Esophagus squamous epithelium (tissue), 5 donors: ENCODE measurements at places on chromosomes 6 and 20.

DNA sequence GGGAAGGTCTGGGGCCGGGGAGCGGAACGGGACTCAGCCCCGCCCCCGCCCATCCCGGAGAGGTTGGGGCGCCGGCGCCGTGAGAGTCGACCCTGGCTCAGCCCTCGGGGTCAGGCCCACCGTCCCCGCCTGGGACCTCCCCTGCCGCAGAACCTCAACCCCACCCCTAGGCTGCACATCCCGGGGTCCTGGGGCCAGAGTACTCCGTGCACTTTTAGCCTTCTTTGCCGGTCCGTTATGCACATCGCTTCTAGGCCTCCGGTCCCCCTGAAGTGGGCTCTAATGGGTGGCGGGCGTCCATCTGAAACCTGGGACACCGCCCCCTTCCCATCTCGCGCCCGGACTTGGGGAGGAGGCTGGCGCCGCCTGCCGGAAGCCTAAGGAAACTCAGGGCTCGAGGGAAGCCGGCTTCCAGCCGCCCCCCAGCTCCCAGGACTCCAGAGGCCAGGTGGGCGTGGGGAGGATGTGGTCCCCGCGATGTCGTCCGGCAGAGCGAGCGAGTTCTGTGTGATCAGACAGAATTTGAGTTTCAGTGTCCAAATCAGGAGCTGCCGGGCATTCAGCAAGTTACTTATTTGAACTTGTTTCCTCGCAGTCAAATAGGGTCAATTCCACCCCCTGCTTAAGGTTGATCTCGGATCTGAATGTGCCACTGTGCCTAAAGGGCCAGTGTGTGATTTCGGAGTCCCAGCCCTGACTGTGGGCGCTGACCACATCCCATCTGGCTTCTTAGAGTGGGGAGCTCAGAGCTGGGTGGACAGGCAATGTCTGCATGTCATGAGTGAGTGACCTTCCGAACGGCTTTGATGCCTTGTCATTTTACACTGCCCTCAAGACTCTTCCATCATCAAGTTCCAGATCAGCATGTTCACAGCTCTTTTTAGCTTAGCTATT, 47.6 kb downstream of the CPXM1 start:
- H3K4me3 ChIP-seq, result peak overlapping the region; percentile 72
- H3K27me3 ChIP-seq, result no peaks in the 10 kb centered on the region
- H3K36me3 ChIP-seq, result no peaks in the 10 kb centered on the region
- no peak for DNase-seq
- H3K27ac ChIP-seq, result peak overlapping the region; percentile 75

GRCh38 chr6:16420337-16420714, 181.9 kb downstream of the GMPR start:
- no peaks in the 10 kb centered on the region for H3K36me3 ChIP-seq
- DNase-seq, result no peak
- H3K4me3 ChIP-seq, result no peak overlapping the region
- peaks cover 67% of the 10 kb centered on the region for H3K4me1 ChIP-seq
- H3K27me3 ChIP-seq, result no peaks in the 10 kb centered on the region
- H3K27ac ChIP-seq, result peak overlapping the region; percentile 54

- no peak for DNase-seq
- no peaks in the 10 kb centered on the region for H3K4me1 ChIP-seq
- H3K4me3 ChIP-seq, result no peak overlapping the region
- no peaks in the 10 kb centered on the region for H3K27me3 ChIP-seq
Observed at GRCh38 chr6:166906376-166907044, 49.8 kb downstream of the RNASET2 start.

GRCh38 chr6:23357185-23357766, 768.7 kb upstream of the NRSN1 start:
- H3K4me1 ChIP-seq, result no peaks in the 10 kb centered on the region
- no peak overlapping the region for H3K4me3 ChIP-seq
- no peaks in the 10 kb centered on the region for H3K36me3 ChIP-seq
- H3K27ac ChIP-seq, result no peak overlapping the region
- H3K27me3 ChIP-seq, result no peaks in the 10 kb centered on the region
- no peak for DNase-seq

DNA sequence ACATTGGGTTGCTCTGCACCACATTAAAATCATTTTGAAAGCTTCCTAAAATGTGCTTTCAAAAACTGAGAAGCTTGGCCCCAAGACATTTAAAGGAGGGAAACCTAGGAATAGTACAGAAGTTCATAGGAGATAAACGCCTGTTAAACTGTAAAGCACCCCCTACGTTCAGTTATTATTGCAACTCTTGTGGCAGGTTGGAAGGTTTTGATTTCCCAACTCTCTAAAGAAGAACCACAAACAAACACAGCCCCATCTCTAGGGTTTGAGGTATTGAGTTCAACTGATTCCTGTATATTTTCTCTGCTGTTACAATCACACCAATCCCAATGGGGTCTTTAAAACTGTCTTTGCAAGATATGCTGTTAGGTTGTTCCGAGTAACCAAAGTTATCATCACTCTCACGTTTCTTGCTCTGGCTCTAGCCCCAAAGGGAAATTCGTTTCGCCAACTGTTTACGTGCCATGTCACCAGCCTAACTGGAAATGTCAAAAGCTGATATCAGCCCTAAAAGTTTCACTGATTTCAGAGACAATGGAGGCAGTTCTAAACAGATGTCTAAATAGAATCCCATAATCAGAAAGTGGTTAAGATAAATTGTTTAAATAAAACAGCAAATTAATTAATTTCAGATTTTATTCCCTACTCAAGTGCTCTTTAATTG, 12.1 kb downstream of the TFAP2A start:
- H3K4me1 ChIP-seq, result peaks cover 87% of the 10 kb centered on the region
- no peaks in the 10 kb centered on the region for H3K36me3 ChIP-seq
- peak overlapping the region; percentile 89 for H3K27ac ChIP-seq
- H3K4me3 ChIP-seq, result no peak overlapping the region
- no peaks in the 10 kb centered on the region for H3K27me3 ChIP-seq

- no peaks in the 10 kb centered on the region for H3K27me3 ChIP-seq
- DNase-seq, result no peak
- H3K4me1 ChIP-seq, result no peaks in the 10 kb centered on the region
- H3K27ac ChIP-seq, result no peak overlapping the region
- no peaks in the 10 kb centered on the region for H3K36me3 ChIP-seq
Observed at GRCh38 chr6:62367601-62368000, 81.6 kb upstream of the KHDRBS2 start.

GRCh38 chr6:161409353-161409752, 135.5 kb upstream of the AGPAT4 start:
- DNase-seq, result no peak
- no peaks in the 10 kb centered on the region for H3K27me3 ChIP-seq
- no peak overlapping the region for H3K4me3 ChIP-seq
- H3K36me3 ChIP-seq, result no peaks in the 10 kb centered on the region
- H3K27ac ChIP-seq, result no peak overlapping the region
- H3K4me1 ChIP-seq, result peaks cover 34% of the 10 kb centered on the region

DNA sequence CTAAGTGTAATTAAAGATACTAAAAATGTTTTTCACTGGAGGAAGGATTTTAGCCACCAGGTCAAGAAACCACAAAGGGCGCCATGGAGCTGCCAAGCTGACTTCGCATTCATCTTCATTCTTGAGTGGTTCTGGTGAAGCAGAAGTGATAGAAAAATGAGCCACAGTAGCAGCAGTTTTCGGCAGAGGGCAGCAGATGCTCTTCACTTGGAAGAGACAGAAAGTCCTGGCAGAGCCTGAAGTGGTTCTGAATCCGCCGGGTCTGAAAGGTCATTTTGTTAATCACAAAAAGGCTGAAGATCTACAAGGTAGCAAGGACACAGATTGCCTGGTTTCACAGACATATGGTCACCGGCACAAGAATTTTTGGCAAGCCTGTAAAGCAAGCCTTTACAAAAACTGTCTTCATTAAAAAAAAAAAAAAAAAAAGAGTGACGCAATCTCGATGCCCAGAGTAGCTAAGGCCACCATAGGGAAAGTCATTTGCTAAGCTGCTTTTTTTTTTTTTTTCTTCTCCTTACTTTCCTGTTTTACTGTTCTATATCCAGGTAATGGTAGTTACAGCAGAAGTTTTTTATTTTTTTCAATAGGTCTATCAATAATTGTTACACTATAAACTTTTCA, 345.1 kb upstream of the AGPAT4 start:
- no peak overlapping the region for H3K4me3 ChIP-seq
- H3K27ac ChIP-seq, result no peak overlapping the region
- no peak for DNase-seq
- H3K36me3 ChIP-seq, result no peaks in the 10 kb centered on the region
- H3K27me3 ChIP-seq, result no peaks in the 10 kb centered on the region

DNA sequence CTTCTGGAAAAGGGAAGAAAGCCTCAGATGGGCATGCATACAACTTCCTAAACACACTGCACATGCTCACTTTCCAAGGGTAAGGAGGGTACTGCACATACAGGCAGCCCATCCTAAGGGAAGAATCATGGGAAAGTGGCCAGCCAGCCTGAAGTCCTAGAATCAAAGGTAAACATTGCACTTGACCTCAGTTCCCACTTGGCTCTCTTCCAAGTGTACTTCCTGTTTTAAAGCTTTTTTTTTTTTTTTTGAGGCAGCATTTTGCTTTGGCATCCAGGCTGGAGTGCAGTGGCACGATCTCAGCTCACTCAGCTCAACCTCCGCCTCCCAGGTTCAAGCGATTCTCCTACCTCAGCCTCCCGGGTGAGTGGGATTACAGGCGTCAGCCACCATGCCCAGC, 225.3 kb upstream of the EPHA7 start:
- DNase-seq, result no peak
- no peaks in the 10 kb centered on the region for H3K36me3 ChIP-seq
- no peaks in the 10 kb centered on the region for H3K4me1 ChIP-seq
- no peaks in the 10 kb centered on the region for H3K27me3 ChIP-seq
